Left colon (tissue), 2 donors: ENCODE measurements at places on chromosomes 1 and 21. TPM values are rescaled to one million over a fixed set of nuclear protein-coding genes. Genes with fewer than 3 reads are reported as not detected.

ATP6V1G3 gene
- not detected for total RNA-seq

OTUD3 gene
- total RNA-seq, result 11.1 TPM

PCBP3 gene
- 2.3 TPM for total RNA-seq

EXTL2 gene
- total RNA-seq, result 3.6 TPM

FCGR1A gene
- total RNA-seq, result not detected

NT5C1A gene
- not detected for total RNA-seq

LEFTY2 gene
- 74.3 TPM for total RNA-seq

CYP4A11 gene
- not detected for total RNA-seq

HSD3B1 gene
- 0.92 TPM for total RNA-seq

- DNase-seq, result no peak
These were observed 251.1 kb upstream of the JUN start for GRCh38 chr1:59034925-59035324.

- no peak for DNase-seq
These were observed 1.4 kb downstream of the PRSS38 start for GRCh38 chr1:227816750-227817446.

GRCh38 chr1:53505401-53505800 lies 46.2 kb downstream of the DMRTB1 start:
- DNase-seq, result no peak

DNA sequence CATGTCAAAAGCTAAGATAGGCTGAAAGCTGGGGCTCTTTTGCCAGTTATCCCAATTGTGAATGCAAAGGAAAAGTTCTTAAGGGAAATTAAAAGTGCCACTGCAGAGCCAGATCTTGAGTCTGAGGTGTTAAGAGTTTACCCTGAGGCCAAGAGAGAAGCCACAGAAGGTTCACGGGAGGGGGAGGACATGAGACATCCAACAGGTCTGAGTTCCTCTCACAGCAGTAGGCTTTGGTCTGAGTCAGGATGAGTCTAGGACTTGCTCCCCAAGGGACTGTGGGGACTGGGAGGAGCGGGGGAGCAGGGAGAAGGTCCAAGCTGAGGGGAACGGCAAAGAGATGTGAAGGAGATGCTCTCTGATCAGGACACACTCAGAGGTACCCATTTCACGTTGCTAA lies 411.2 kb upstream of the CAMK1G start:
- DNase-seq, result no peak

DNA sequence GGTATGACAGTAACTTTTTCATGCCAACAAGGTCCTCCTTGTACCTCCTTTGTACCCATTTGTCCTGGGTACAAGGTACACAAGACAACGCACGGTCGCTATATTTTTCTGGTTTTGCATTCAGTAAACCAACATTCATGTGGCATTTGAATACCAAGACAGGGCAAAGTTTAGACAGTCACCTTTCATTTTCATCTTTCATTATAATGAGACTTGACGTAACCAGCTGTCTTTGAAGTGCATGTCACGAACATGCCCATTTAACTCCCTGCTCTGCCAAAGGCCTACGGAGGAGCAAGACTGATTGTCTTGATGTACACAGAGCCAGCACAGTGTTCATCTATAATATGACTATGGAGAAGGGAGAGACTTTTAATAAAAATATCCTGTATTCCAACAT lies 91.0 kb downstream of the SETD4 start:
- no peak for DNase-seq

- DNase-seq, result no peak
These were observed 47.0 kb upstream of the SLC2A1 start for GRCh38 chr1:43005460-43006361.

- DNase-seq, result no peak
These were observed 59.5 kb downstream of the TBCE start for GRCh38 chr1:235426680-235427079.

GRCh38 chr1:84772428-84772943 lies 82.2 kb upstream of the SSX2IP start:
- DNase-seq, result peak; percentile 82

GRCh38 chr1:96338622-96339021 lies 383.0 kb upstream of the PTBP2 start:
- no peak for DNase-seq

DNA sequence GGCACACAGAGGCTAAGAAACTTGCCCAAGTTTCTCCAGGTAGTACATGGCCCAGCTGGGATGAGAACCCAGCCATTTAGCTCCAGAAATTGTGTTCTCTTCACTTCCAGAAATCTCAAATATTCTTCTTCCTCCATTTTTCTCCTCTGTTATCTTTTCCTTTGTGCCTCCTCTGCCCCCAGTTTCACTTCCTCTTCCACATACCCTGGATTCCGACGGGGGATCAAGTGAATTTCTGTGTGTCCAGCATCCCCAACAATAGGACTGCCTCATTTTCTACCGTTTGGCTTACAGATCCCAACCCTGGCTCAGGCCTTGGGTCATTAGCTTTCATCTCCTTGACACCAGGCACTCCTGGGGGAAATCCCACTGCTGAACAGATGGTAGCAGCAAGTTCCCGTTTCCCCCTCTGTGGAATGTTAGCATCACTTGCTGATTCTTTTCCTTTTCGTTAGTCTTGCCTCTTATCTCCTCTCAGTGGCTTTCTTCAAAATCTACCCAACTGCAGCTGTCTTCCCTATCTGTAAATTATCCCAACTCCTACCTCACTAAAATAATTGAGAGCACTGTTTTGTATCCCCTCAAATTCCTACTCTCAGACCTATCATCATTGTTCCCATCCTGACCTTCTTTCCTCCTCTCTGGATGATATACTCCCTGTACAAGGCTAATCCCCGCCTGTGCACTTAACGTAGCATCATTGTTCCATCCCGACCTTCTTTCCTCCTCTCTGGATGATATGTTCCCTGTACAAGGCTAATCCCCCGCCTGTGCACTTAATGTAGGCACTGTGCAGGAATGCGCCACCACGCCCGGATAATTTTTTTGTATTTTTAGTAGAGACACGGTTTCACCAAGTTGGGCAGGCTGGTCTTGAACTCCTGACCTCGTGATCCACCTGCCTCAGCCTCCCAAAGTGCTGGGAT lies 36.5 kb downstream of the SCCPDH start:
- no peak for DNase-seq

DNA sequence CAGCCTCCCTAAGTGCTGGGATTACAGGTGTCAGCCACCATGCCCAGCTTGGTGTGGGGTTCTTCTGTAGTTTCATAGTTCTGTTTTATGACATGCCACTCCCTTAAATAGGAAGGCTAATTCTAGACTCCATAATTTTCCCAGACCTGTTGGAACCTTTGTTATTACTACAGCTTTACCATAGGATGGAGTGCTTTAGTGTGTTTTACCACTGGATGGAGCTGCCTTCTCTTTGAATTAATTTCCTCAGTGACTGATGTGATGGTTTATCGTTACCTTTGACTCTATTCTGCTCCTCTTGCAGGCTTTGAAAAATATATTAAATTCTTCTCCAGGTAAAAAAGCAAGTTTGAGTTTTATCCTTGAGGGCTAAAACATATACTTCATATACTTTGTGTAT lies 84.6 kb upstream of the NEK7 start:
- no peak for DNase-seq

- no peak for DNase-seq
These were observed 4.5 kb downstream of the MARCKSL1 start for GRCh38 chr1:32331549-32331948.

GRCh38 chr1:165168467-165168866 lies 188.0 kb downstream of the LMX1A start:
- no peak for DNase-seq

DNA sequence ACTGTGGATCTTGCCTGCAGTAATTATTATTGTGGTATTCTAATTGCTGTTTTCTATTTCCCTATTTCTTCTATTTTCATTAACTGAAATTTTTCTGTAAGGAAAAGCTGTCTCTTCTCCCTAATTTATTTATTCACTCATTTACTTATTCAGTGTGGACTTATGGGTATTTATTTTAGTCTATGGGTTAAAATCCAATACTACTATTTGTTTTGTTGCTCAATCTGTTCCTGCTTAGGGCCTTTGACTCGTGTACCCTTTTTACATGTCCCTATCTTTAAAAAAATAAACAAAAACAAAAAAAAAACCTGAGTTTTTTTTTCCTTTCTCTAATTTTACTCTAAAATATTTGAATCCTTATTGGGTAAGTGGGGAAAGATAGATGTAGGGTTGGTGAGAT lies 166.2 kb upstream of the IVNS1ABP start:
- DNase-seq, result no peak
